Upper lobe of right lung (tissue), 1 donor: ENCODE measurements at places on chromosomes 16 and 17.

GRCh38 chr16:57908409-57908987, 62.4 kb downstream of the CNGB1 start:
- no peak for DNase-seq

- DNase-seq = peak; percentile 79
These were observed 23.3 kb downstream of the GPR179 start for GRCh38 chr17:38320482-38320881.

DNA sequence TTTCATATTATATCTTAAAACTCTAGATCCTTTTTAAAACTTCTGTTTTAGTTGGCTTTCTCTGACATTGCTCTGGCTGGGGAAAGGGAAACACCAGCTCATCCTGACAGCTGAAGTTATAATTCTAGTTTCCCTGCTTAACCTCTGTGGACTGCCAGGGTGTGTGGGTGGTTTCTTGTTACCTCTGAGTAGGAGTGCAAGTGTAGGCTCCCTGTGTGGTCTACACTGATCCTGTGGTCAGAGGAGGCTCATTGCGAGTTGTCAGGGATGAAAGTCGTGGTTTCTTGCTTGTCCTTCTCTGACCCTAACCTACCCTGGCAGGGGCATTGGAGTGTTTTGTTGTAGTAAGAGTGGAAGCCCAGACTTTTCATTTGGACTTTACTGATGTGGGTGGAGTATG, 221.0 kb downstream of the UTP18 start:
- no peak for DNase-seq

- no peak for DNase-seq
These were observed 139.7 kb downstream of the SLC39A11 start for GRCh38 chr17:72952641-72953315.

- no peak for DNase-seq
These were observed 267.7 kb downstream of the ABCC12 start for GRCh38 chr16:47888142-47888541.

- no peak for DNase-seq
These were observed 35.1 kb downstream of the IGF2BP1 start for GRCh38 chr17:49031965-49032928.

- no peak for DNase-seq
These were observed 492.2 kb downstream of the CDH11 start for GRCh38 chr16:64629622-64630021.
